ENCODE measurements at places on chromosomes 5 and 9.

DNA sequence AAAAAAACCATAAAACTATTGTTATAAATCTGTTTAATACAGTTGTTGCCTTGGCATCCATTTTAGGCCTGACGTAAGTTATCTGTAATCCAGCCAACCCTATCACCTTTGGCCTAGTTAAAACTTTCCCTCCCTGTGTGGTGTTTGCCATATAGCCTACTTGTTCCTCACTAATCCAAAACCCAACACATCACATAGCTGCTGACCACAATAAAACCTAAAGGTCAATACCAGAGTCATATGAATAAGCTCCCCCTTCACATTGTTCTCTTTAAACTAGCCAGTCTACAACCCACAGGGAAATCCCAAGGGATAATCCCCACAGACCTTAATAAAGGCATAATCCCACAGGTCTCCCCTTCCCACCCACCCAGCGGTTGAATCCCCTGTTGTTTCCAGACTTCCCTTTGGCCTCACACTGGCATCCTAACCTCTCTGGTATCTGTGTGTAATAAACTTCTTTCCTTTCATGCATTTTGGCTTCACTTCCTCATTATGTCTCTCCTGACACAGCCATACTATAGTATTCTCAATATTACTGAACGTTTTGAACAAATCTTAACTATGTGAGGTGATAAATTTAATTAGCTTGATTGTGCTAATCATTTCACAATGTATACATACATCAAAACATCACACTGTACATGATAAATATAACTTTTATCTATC, 50.8 kb downstream of the DTWD2 start:
- DNase-seq = no peak

DNA sequence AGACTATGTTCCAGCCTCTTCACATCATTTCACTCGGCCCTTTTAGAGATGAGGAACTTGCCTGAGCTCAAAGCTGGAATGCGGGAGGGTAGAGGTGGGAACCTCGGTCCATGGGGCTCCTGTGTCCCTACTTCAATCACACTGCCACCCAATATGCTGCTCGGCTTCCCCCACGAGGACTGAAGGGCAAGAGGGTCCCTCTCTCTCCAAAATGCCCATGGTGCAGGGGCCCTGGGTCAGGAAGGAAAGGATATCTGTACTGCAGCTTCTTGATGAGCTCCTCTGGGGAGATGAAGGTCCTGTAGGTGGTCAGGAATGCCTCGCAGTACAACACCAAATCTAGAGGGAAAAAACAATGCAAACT, 46.5 kb downstream of the PRRT1B start:
- no peak for DNase-seq

DNA sequence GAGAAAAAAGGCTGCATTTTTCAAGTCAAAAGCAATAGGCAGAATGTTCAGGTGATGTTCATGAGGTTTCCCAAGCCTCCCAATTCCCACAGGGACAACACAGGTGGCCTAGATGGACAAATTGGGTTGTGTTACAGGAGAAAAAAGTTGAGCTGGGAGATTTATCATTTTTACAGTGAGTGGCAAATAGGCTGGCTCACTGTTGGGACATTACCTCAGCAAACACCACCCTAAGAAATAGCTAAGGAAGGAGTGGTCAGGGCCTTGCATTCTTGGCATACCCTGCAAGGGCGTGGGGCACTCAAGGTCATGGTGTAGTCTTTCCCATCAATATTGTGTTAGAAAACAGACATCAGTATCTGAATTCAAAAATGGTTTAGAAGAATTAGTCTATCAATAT, 23.3 kb upstream of the CPLANE1 start:
- no peak for DNase-seq

DNA sequence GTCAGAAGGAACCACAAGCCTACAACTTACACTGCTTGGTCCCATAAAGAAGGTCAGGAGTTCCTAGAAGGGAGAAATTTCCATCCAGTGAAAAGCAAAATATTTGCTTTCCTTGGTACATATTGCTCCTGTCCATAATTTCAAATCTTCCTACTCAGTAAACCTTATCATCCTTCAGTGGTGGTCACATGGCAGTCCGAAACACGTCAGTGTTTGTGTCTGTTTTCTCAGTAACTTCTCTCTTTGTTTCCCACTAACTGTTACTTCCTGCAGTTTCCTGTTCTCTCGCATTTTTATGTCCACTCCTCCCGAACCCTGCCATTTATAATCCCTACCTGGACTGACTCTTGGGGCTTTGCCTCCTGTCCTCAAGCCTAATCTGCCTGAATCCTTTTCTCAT, 129.1 kb downstream of the FANCC start:
- no peak for DNase-seq

DNA sequence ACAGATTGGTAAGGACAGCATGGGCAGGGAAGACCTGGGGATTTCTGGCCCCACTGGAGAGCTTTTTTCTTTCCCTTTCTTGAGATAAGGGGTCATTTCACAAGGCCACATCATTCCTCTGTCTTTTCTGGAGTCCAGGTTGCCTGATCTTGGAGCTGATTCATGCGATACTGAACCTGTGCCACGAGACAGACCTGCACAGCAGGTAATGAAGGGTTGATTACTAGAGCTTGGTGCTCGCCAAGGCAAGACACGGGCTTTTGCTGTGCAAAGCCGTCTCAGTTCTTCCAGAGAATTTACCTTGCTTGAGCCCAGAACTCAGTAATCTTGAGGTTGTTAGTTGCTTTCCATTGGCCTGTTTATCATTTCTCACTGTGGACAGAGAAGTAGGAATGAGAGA, 39.2 kb downstream of the NUP188 start:
- no peak for DNase-seq

DNA sequence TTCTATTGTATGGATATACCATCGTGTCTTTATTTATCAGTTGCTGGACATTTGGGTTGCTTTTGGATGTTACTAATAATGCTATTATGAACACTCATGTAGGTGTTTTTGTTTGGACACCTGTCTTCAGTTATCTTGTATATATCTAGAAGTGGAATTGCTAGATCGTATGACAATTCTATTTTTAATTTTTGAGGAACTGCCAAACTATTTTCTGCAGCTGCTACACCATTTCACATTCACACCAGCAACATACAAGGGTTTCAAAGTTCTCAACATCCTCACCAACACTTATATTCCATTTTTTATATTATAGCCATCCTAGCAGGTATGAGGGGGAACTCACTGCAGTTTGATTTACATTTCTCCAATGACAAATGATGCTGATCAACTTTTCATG, 324.6 kb downstream of the CAAP1 start:
- no peak for DNase-seq

DNA sequence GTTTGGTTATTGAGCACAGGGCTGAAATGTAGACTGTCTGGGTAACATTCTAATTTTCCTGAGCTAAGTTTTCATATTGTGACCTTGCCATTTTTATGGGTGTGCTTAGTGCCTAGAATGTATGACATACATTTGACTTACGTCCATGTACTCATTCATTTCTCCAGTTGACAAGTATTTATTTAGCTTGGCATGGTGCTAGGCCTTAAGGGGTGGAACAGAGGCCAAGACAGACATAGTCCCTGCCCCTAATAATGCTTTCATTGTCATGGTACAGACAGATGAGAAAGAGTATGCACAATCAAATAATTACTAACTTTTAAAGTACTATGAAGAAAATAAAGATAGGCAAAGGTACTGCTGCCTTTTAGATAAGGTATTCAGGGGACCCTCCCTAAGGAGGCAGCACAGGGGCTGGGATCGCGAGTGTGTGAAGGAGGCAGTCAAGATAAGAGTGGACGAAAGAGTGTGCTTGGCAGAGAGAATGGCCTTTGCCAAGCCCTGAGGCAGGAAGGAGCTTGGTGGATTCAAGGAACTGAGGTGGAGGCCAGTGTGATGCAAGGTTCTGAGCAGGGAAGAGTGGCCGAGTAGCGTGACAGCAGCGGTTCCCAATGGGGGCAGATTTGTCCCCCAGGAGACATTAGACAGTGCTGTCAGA, 128.0 kb downstream of the PIP5K1B start:
- no peak for DNase-seq

GRCh38 chr9:125902831-125903512, 155.8 kb downstream of the PBX3 start:
- no peak for DNase-seq

- DNase-seq = no peak
Measured at GRCh38 chr9:136865041-136865767, 904 bp downstream of the EDF1 start.

Data from stimulated activated CD8-positive, alpha-beta memory T cell treated with anti-CD3 and anti-CD28 coated beads, Interleukin-7, amount 100 ng/mL, for 24 hours (primary cell).